ENCODE measurements at places on chromosomes 1 and 21.

- no peak for DNase-seq
Observed at GRCh38 chr21:41396558-41397075, 29.4 kb upstream of the MX1 start.

DNA sequence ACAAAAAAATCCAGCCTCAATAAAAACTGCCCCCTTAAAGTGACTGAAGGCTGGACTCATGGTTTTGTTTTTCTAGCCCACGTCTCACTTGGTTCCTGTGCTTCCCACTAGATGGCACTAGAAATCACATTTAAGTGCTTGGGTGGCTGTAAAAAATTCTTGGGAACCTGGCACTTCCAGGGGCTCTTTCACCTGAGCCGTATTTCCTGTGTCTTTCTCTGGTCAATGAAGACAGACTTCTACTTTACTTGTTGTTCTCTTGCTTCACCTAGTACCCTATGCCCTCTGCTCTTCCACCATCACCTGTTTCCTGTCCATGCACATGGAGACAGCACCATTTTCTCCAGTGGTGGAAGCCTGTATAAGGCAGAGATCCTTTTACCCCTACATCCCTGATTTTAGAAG, 20.0 kb downstream of the METTL13 start:
- peak; percentile 46 for DNase-seq

- DNase-seq, result peak; percentile 99
Observed at GRCh38 chr1:234699795-234700665, 90.1 kb upstream of the IRF2BP2 start.

- no peak for DNase-seq
Observed at GRCh38 chr21:29938776-29939103, 1.1 kb downstream of the GRIK1 start.

DNA sequence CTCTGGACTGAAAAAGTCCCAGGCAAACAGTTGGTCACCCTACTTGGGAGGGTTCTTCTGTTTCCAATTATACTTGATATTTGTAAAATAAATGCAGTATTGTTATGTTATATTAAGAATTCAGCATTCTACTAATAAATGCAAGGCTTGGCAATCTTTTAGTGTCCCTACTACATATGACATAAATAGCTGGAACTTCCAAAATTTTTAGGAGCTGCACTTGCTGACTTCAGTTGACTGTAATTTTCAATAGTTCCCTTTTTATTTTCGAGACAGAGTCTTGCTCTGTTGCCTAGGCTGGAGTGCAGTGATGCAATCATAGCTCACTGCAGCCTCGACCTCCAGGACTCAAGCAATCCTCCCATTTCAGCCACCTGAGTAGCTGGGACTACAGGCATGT, 20.0 kb downstream of the FOXD3 start:
- DNase-seq, result no peak

GRCh38 chr21:43818685-43819084, 29.3 kb downstream of the RRP1 start:
- no peak for DNase-seq

DNA sequence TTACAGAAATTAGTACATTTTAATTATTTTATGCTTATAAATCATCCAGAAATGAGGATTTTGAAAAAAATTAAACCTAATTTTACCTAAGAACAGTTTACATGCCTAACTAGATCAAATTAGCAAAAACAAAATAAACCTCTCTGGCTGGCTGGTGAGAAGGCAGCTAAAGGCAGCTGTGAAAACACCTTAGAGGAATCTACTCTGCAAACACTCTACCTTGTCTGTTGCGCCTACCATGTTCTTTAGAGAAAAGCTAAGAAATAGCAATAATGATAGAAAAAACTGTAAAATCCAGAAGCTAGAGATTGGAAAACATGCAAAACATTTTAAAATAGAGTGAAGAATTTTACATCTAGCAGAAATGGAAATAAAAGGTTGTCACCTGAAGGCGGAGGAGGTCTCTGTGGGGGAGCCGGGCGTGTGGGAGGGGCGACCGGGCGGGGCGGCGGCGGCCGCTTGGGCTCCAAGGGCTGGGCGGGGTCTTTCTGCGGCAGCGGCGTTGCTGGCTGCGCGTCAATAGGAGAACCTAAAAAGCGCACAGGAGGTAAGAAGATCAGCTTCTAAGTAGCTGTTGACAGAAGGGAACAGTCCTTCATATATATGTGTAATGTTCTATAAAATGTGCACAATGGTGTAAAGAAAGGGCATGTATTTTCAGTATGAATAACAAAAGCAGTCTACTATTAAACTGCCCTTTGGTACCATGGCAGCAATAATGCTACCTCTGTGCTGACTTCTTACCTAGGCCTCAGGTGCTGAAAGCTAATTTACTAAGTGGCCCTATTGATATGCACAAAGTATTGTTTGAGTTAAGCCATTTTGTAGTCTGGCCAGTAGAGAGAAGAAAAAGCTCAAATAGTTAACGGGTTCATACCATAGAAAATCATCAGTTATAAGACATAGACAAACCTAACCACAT, 33.3 kb upstream of the CFAP298 start:
- no peak for DNase-seq

GRCh38 chr1:58815686-58816071, 31.8 kb upstream of the JUN start:
- no peak for DNase-seq

GRCh38 chr1:97505289-97505688, 415.5 kb downstream of the DPYD start:
- no peak for DNase-seq

DNA sequence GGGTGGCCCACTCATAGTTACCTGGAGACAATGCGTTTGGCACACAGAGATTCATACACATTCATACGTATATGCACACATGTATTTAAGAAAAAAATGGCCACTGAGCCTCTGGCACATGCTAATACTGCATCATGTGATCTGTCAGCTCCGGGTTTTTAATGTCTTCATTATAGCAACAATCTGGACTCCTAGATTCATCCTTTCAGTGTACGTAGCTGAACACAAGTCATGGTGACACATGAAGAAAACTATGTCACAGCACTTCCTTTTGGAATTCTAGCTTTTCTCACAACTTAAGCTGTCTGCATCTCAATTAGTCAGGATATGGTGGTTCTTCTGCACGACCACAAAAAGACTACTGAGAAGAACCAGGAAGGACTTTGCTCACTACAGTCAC, 24.7 kb downstream of the HSF2BP start:
- DNase-seq, result no peak

DNA sequence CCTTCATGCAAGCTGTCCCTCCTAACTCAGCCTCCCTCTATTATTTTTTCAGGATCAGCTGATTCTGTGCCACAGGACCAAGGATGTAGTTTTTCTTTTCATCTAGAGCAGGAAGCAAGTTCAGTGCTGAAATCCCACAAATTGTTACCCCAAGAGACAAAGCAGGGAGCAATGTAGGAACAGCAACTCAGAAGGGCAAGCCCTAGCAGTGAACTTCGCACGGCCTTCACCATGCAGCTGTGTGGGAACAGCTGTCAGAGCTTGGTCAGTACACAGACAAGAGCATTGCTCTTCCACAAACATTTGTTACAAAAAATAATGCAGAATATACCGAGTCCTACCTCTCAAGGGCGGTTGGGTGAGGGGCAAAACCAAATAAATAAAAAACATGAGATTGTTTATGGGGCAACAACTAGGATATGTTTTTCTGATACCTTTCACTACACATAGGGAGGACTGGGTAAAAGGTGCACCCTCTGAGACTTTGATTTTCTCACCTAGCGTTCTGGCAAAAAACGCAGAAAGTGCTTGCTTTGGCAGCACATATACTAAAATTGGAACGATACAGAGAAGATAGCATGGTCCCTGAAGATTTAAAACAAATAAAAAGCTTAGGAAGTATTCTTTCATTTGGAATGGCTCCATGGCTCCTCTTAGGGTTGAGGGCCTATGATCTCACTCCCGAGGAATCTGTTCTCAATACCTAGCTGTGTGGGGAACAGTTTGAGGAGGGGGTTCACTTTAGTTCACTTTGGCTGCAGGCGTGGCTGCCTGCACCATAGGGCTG, 37.1 kb upstream of the ANGPTL7 start:
- no peak for DNase-seq

DNA sequence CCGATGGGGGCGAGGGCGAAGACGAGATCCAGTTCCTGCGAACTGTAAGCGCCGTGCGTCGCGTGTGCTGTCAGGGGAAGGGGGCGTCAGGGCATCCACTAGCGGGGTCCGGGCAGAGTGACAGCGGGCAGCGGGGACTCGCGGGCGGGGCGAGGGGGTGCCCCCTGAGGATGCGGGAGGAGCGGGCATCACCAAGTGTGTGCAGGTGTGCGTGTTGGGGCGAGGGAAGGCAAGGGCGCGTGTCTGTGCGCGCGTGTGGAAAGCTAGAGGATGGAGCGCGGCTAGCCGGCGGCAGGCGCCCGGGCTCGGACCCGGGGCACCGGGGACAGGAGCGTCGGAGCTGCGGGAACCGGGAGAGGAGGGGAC, 525 bp downstream of the RYR2 start:
- peak; percentile 25 for DNase-seq

DNA sequence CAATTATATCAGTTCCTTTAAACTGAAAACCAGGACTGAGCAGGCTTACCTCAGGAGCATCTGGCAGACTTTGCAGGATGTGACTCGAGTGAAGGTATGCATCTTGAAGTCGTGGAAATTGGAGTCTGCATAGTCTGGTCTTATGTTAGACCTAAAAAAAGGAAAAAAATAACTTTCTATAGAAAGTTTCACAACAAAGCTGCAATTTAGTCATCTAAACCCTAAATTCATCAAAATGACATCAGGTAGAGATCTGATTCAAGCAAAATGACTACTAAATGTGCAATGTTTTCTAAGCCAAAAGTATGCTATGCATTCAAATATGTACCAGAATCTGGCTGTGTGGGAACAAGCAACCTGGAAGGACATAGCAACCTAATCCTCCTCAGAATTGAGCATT, 260.1 kb downstream of the VAV3 start:
- DNase-seq, result peak; percentile 22

GRCh38 chr1:109263597-109264378, 14.4 kb downstream of the CELSR2 start:
- no peak for DNase-seq

GRCh38 chr1:30232288-30232899, 491.0 kb downstream of the MATN1 start:
- no peak for DNase-seq

DNA sequence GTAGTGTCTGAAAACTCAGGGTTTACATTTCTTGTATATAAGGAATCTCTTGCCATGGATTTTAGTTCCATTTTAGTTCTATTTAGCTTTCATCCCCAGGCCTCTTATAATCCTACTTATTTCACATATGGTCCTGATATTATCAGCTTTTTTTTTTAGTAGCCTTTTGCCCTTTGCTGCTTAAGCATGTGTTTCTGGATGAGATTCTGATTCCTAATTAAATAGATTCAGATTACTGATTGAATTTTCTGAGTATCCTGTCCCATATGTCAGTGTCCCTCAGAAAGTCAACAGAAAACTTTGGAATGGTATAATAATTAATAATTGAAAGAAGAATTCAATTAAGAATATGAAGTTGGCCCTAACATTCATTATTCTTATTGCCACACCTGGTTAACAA, 134.7 kb upstream of the HOOK1 start:
- peak; percentile 67 for DNase-seq

GRCh38 chr1:17451731-17452130, 12.3 kb upstream of the RCC2 start:
- no peak for DNase-seq

DNA sequence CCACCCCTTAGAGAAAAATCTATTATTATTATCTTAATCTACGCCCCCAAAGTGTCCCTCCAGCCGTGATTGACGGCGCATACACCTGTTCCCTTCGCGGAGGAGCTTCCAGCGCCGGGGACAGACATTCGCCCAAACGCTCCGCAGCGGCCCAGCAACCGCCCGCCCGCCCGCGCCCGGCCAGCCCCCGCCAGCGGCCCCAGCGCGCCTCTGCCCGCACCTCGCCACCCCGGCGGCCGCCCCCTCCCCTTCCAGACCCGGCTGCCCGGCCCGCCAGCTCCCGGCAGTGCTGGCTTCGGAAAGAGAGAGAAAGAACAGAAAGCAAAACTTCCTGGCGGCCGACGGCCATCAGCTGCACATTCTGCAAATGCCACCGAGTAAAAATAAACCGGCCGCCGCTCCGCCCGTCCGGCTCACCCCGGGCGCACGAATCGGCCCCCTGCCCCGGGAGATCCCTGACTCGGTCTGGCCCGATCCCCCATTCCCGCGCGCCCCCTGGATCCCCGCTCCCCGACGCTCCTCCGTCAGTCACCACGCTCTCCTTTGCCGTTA, 1.6 kb downstream of the CASZ1 start:
- no peak for DNase-seq

GRCh38 chr1:176885751-176886150, 278.8 kb downstream of the ASTN1 start:
- DNase-seq, result no peak

DNA sequence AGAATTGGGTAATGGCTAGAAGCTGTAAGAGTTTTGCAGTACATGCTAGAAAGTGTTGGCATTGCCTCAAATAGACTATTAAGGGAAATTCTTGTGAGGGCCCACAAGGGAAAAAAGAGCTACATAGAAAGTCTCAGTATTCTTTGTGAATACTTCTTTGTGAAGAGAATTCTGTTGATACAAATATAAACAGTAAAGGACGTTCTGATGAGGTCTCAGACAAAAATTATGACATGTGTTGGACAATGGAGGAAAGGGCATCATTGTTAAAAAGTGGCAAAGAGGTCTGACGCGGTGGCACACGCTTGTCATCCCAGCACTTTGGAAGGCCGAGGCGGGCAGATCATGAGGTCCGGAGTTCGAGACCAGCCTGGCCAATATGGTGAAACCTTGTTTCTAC, 458.9 kb downstream of the NCAM2 start:
- DNase-seq, result no peak

GRCh38 chr1:26285366-26286063, 5.6 kb downstream of the SH3BGRL3 start:
- DNase-seq, result no peak

DNA sequence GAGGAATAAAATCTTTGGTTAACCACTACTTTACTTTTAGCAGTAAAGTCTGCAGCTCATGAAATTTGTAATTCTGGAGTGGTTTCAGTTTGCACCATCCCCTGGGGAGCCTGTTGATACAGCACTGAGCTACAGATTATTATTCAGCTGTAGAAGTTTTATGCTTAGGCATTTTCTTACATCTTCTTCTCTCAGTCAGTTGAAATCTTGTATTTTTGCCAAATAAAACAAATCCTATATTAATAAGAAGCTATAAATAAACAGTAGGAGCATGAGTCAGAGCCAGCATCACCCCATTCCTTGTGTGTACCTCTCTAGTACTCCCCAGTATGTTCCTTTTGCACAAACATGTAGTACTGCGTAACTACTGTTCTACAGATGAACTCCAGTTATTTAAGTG, 118.9 kb downstream of the ATF6 start:
- no peak for DNase-seq

DNA sequence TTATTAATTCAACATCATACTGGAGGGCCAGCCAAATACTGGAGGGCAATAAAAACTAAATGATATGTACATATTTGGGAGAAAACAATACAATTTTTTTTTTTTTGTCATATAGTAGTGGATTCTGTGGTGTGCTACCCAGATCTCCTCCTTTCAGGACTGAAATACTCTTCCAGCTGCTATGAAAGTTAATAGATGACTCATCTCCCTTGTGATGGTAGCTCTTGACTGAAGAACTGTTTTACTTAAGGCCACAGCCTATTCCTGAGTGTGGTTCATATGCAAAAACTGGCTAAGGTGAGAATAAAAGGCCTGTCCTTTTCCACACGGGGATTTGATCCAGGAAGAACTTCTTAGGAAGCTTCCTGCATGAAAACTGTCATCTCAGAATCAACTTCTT, 307.9 kb downstream of the HLX start:
- DNase-seq, result no peak

- DNase-seq, result no peak
Observed at GRCh38 chr1:32806910-32807523, 10.1 kb downstream of the YARS1 start.

- no peak for DNase-seq
Observed at GRCh38 chr1:148264374-148265276, 112.5 kb upstream of the NBPF11 start.

Measured in NCI-H2171 treated with DMSO at 0.1 percent for 48 hours (cell line).